ENCODE measurements at places on chromosomes 5 and 9.

DNA sequence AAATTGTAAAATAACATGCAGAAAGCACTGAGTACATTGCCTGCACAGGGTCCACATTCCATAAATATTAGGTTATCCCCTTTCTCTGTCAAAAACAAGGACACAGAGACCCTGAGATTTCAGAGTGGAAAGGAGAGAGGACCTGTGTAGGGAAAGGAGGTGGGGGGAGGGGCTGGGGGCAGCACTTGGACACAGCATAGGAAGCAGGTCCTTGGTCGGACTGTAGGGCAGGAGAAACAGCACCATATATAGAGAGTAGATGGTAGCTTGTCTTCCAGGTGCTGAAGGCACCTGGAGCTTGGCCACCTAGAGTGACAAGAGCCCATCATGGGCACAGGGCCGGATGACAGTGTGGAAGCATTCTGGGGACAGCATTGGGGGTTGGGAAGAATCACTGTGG lies 2.4 kb downstream of the TPM2 start:
- no peak for DNase-seq

DNA sequence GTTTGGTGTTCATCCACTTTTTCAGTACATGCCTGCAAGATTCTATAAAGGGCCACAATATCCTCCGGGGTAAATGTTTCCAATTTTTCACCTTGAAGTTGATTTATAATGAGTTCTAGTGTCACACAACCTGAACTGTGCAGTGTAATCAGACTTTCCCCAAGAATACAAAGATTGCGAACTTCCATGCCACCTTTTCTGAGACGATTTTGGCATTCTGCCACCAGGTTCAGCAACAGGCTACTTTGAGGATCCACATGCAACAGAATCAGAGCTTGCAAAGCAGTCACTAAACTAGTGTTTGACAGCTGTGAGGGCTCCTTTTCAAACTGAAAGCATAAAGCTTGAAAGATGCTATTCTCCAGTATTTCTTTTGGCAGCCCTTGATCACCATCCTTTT lies 1.6 kb downstream of the FASTKD3 start:
- no peak for DNase-seq

GRCh38 chr5:86909418-86910295 lies 291.9 kb downstream of the COX7C start:
- no peak for DNase-seq

DNA sequence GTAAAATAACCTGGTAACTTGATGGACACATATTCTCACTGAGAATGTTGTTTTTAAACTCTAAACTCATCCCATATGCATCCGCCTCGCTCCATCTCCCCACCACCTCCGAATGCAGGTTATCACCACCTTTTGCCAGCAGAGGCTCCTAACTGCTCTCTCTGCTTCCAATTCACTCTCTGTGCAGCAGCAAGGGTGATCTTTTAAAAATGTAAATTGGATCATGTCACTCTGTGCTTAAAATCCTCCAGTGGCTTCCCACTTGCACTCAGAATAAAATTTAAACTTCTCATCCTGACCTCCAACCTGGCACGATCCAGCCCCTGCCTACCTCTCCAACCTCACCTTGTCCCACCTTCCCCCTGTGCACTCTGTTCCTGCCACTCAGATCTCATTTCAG lies 317.2 kb downstream of the ZSWIM6 start:
- DNase-seq = no peak

DNA sequence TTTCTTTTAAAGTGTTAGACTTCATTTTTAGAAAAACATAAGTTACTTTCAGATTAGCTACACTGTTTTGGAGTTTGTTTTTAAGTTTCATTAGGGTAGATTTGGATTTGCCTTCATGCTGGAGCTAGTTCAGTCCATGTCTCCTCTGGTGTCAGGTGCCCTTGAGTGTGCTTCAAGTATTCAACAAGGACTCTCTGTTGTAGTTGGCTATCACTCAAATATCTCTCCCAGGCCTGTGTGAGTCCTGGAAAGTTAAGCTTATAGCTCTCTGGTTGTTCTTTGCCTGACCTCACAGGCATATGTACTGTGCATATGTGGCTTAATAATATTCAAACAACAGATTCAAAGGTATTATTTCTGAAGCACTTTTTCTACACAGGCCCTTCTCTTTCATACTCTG lies 45.4 kb downstream of the PTBP3 start:
- DNase-seq = no peak

GRCh38 chr9:21609506-21609905 lies 127.4 kb upstream of the IFNE start:
- DNase-seq = no peak

DNA sequence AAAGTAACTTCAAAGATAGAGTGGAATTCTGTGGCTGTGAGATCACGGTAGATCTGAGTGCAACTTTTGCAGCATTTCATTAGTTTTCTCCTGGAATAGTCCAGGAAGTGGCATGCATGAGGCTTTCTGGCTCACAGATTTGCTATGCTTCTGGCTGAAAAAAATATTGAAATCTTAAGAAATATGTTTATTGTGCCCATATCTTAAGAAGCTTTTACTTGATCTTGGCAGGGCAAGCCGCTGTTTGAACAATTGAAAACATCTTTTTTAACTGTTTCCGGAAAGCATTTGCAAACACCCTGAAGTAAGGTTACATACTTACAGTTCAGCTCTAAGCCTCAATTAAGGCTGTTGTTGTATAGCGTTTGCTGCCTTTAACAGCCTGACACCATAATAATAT lies 135.7 kb upstream of the GDNF start:
- no peak for DNase-seq

- no peak for DNase-seq
Observed at GRCh38 chr5:147648597-147648996, 133.9 kb downstream of the JAKMIP2 start.

DNA sequence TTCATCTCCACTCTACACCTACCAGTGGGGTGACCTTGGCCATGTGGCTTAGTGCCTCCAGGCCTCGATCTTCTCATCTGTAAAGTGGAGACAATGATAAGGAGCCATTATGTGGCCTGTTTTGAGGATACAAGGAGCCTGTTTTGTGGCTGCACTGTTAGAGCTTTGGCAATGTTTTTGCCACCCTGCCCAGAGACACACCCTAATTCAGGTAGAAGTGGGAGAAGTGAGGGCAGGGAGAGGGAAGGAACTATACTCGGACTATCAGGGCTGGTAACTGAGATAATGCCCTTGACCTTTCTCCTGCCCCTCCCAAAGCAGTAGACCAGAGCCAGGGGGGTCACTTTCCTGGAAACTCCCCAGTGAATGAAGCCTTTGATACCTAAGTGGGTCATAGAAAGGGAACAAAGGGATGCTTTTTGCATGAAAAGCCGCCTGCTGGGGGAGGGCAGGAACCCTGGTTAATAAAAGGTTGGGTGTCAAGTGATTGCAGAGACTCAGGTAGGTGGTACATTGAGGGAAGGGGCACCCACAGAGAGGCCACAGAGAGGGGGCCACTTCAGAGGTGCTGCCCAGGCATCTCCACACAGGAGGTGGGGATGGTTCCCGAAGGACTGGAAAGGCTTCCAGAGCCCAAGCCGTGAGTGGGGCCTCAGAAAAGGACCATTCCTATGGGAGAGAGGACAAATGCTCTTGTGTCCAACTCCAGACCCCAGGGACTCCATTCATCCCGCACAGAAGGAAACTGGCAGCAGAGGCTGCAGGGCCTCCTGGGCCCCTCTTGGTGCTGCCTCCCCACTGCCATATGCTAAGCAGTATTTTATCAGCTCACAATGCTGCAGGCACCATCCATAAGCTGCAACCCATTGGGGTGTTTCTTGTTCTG lies 42.3 kb upstream of the VDAC1 start:
- no peak for DNase-seq

DNA sequence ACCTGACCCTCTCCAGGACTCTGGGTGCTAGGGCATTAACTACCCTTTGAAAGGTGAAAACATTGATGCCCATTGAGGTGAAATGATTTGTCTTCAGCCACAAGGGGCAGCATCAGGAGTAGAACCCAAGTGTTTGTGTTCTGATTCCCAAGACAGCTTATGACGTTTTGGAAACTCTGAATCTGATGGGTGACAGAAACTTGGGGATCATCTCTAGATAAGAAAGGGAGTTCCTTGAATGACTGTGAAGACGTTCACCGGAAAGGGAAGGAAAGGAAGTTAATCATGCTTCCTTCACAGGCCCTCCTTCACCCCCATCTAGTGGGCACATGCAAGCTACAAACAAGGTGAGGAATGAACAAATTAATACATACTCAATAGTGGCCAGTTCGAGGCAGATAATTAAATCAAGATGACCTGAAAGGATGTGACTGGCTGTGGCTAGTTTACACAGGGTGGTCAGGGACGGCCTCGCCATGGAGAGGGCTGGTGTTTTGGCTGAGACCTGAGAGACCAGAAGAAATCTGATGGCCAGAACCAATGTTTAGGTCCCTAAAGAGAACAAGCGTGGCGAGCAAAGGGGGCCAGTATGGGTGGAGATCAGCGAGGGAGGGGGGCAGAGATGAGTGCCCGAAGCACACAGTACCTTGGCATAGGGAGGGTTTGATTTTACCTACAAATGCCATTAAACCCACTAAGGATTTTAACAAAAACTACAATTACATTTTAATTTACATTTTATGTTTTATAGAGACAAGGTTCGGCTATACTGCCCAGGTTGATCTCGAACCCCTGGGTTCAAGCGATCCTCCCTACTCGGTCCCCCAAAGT lies 937 bp upstream of the SLC26A2 start:
- peak; percentile 52 for DNase-seq

DNA sequence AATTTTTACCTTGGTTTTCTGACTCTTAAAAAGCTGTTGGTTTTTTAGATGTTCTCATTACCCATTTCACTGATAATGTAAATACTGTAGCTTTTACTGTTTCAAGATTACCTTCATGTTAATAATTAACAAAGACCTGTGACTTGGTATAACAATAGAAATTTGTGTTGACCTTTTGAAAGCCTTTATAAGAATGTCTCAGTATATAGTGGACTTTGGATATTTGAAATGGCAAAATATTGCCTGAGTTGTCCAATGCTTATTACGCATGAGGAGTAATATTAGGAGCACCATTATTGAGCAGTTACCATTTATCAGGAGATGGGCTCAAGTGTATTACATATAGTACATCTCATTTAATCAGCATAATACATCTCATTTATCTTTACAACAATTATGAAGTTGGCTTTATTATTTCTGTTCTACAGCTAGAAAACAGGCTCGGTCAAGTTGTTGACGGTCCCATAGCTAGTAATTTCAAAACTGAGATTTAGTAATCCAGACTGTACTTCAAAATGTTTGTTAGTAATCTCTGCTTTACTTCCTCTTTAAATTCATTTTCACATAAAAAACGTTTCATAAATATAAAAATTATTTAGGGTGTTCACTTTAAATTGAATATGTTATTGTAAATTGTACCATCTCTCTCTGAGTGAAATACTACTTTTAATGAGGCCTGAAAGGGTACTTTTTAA lies 50.7 kb upstream of the FKTN start:
- DNase-seq = no peak

DNA sequence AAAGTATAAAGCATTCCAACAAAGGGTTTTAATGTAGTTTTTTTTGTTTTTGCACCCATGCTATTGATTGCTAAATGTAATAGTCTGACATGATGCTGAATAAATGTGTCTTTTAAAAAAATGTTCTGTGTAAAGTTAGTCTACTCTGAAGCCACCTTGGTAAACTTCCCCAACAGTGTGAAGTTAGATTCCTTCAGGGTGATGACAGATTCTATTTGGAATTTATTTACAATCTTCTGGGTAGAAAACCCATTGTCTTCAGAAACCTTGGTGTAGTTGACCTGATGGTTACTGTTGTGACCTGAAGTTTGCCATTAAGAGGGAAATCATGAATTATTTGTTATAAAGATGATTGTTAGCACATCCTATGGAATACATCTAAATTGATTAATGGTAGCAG lies 64.7 kb upstream of the TRPC7 start:
- DNase-seq = no peak

- no peak for DNase-seq
Observed at GRCh38 chr9:110752766-110753165, 84.2 kb downstream of the MUSK start.

GRCh38 chr5:132193165-132193694 lies 34.4 kb downstream of the P4HA2 start:
- no peak for DNase-seq

DNA sequence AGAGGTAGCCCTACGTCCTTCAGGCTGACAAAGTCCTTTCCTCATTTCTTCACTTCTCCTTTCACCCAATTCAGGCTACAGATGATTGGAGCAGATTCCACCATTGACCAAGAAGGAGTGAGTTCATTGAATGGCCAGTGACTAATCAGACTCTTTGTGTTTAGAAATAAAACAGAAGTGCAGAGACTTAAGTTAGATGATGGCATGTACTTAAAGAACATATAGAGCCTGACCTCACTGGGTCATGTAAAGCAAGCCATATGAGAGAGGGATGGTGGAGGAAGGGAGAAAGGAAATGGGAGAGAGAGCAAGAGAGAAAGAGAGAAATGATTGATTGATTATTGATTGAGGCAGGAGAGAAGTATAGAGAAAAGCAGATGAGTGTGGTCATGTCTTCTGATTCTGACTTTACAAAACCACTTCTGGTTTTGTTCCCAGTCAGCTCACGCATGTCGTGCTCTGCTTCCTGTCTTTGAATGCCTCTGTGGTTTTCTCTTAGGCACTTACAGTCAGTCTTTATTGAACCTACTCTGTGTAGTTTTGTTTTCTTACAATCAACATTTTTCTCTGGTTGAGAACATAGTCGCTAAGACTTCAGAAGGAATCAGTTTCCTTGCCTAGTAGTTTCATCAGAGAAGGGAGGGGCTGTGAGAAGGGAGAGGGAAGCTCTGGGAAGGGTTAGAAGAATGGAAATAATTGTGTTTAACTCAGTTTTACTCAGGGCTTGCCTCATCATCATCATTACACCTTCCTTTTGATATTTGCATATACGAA lies 149.2 kb upstream of the KLF9 start:
- DNase-seq = no peak

DNA sequence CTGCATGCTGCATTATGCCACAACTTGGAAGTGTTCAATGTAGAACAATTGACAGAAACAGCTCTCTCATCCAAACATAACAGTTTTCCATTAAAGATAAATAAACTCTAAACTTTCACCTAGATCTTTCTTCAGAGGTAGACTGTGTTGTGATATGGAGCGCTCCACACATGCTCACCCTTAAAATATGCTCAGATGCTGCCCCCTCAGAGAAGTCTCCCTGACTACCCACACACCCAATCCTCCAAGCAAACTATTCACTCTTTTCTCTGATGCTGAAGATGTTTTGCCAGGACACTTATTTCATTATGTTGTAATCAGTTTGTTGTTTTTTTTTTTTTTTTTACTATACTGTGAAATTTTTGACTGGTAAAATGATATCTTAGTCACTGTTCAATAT lies 206.6 kb upstream of the RASA1 start:
- DNase-seq = no peak
